ENCODE measurements at places on chromosomes 5 and 9. TPM values are rescaled to one million over a fixed set of nuclear protein-coding genes. Genes with fewer than 3 reads are reported as not detected.
A peak's percentile ranks its signal among the peaks of the same experiment; 100 is the strongest.

DNA sequence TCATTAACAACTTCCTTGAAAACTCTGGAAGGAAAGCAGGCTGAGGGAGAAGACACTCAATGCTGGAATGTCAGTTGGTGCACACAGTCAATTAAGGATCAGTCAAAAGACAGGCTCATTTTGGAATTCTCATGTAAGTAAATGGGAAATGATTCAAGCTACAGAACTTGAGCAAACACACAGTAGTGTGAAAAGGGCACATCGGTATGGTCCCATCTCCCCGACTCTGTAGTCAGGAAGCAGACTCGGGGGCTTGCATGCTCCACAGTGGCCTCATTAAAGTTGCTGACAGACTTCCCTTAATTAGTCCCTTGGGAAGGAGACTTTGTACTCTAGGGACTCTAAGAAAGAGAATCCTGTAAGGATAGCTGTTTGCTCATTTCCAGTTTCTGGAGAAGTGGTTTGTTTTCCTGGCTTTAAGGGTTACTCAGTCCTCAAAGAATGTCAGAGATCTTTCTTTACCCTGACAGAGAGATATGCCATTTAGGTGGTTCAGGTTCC is 339.2 kb downstream of the ADAMTS6 start:
- H3K4me3 ChIP-seq: no peak overlapping the region
- H3K36me3 ChIP-seq: no peaks in the 10 kb centered on the region
- no peak for DNase-seq
- H3K4me1 ChIP-seq: peaks cover 37% of the 10 kb centered on the region

GRCh38 chr9:127012250-127012649 is 97.7 kb downstream of the RALGPS1 start:
- H3K4me1 ChIP-seq: no peaks in the 10 kb centered on the region
- H3K27me3 ChIP-seq: no peaks in the 10 kb centered on the region
- no peak overlapping the region for H3K27ac ChIP-seq
- H3K36me3 ChIP-seq: peaks cover 1% of the 10 kb centered on the region

DNA sequence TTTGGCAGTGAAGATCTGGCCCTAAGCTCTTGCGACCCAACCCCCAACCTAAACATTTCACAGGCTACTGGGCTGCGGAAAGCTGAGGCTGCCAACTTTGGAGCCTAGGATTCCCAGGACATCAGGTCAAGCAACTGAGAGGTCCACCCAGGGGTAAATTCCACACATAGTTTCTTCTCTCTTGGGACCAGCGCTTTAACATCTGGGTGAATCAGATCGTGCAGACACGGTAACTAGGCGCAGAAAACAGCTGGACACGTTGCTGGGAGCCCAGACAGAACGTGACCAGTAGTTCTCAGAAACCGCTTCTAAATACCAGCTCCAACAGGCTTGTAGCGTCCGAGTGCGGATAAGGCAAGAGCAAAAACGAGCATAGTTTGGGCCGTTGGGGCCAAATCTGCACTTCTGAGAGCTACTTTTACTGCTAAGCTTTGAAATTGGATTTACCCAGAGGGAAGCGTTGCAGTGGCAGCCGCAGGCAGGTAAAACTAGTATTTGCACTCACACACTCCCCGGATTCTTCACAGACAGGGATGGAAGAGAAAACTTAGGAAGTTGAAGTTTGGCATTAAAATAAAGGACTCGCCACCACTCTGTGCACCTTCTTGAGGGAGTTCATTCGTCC is 11.8 kb downstream of the ITGA1 start:
- peak; percentile 41 for DNase-seq
- H3K27ac ChIP-seq: peak overlapping the region; percentile 98
- no peaks in the 10 kb centered on the region for H3K27me3 ChIP-seq
- peaks cover 28% of the 10 kb centered on the region for H3K36me3 ChIP-seq

DNA sequence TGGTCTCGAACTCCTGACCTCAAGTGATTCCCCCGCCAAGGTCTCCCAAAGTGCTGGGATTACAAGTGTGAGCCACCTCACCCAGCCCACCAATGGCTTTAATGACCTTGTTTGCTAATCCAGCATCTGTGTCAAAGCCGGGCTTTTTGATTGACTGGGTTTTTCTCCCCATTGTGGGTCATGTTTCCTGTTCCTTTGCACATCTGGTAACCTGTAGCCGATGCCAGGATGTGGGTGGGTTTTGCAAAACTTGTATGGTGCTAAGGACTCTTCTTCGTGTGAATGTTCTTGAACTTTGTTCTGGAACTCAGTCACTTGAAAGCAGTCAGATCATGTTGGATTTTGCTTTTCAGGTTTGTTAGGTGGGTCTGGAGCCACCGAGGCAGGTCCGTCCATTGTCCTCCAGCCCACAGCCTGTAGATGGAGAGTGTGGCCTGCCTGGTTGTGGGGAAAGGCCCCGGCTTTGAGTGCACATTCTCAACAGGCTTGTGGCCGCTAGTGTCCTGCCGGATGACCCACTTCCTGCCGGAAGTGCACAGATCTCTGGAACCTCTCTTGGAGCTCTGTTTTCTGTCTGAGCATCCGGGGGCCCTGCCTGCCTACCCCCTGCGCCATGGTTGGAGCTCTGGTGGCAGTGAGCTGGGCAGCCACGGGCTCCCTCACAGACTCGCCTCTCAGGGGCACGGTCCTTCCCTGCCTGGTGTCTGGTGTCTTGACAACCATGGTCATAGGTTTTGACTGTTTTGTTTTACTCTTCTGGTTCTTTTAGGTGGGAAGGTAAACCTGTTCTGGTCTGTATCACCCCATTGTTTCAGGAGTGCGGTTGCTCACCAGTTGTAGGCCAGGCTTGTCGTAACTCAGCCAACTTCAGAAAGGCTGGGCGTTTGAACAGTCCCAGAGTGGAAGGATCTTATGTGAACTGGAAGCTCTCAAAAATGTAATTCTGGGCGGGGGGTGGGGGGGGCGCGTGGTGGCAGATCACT is 69.6 kb upstream of the CACNA1B start:
- H3K27me3 ChIP-seq: no peaks in the 10 kb centered on the region
- peaks cover 16% of the 10 kb centered on the region for H3K36me3 ChIP-seq
- no peak overlapping the region for H3K4me3 ChIP-seq
- peak; percentile 68 for DNase-seq
- H3K27ac ChIP-seq: no peak overlapping the region

DNA sequence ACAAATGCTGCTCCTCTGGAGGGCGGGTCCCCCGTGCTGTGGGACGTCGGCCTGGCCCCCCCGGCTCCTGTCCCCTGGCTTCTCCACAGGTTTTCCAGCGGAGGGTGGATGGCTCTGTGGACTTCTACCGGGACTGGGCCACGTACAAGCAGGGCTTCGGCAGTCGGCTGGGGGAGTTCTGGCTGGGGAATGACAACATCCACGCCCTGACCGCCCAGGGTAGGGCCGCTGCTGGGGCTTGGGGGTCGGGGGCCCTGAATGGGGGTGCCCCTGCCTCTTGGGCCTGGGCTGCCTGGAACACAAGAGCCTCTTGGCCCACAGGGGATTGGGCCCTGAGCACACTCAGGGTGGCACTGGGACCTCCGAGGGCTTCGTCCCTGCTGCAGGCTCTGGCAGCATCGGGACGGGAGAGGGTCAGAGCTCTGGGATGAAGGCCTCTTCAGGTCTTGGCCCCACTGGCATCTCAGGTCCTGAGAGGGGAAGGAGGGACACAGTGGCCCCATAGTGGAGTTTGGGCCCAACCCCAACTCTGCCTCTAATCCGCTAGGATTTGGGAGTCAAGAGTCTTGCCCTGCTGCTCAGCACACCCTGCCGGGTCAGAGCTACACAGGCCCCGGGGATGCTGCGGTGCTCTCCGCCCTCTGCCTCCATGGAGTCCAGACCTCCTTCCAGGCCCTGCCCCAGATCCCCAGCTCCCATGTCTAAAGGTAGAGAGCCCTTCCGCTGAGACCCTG is 5.2 kb downstream of the FCN2 start:
- no peaks in the 10 kb centered on the region for H3K4me1 ChIP-seq
- peaks cover 24% of the 10 kb centered on the region for H3K27me3 ChIP-seq
- no peaks in the 10 kb centered on the region for H3K36me3 ChIP-seq
- DNase-seq: peak; percentile 70
- H3K4me3 ChIP-seq: no peak overlapping the region

- no peak overlapping the region for H3K27ac ChIP-seq
- peaks cover 10% of the 10 kb centered on the region for H3K36me3 ChIP-seq
- no peak overlapping the region for H3K4me3 ChIP-seq
- no peaks in the 10 kb centered on the region for H3K4me1 ChIP-seq
- no peaks in the 10 kb centered on the region for H3K27me3 ChIP-seq
- DNase-seq: no peak
Measured at GRCh38 chr5:92419261-92419660, 1036.1 kb upstream of the ARRDC3 start.

DNA sequence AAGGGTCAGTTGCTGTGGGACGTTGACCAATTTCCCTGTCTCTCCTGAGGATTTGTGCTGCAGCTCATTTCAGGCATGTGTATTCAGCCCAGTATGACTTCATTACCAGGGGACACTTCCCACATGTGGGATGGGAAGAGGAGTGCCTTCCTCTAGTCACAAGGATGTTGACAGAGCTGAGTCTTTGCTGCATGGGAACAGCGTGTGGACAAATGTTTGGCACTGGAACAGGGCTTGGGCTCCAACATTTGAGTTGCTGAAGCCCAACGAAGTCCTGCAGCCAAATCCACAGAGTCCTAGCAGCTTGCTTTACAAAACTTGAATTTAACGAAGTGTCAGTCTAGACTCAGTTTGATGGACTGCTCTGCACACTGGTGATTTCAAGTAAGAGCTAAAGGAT is 283.2 kb downstream of the SH3GL2 start:
- no peaks in the 10 kb centered on the region for H3K4me1 ChIP-seq
- no peak for DNase-seq
- H3K4me3 ChIP-seq: no peak overlapping the region
- no peak overlapping the region for H3K27ac ChIP-seq

- H3K36me3 ChIP-seq: peaks cover 2% of the 10 kb centered on the region
- DNase-seq: no peak
- no peaks in the 10 kb centered on the region for H3K27me3 ChIP-seq
- peak overlapping the region; percentile 96 for H3K27ac ChIP-seq
Measured at GRCh38 chr9:71909887-71910649, 925 bp downstream of the ABHD17B start.

GRCh38 chr5:61053937-61054336 is 108.3 kb downstream of the SMIM15 start:
- H3K4me1 ChIP-seq: peaks cover 24% of the 10 kb centered on the region
- H3K27ac ChIP-seq: no peak overlapping the region
- no peak for DNase-seq
- no peak overlapping the region for H3K4me3 ChIP-seq
- H3K27me3 ChIP-seq: no peaks in the 10 kb centered on the region
- no peaks in the 10 kb centered on the region for H3K36me3 ChIP-seq

GRCh38 chr5:168171901-168172759 is 119.3 kb upstream of the WWC1 start:
- no peaks in the 10 kb centered on the region for H3K36me3 ChIP-seq
- DNase-seq: no peak
- H3K4me1 ChIP-seq: peaks cover 3% of the 10 kb centered on the region
- peaks cover 4% of the 10 kb centered on the region for H3K27me3 ChIP-seq
- H3K4me3 ChIP-seq: no peak overlapping the region
- no peak overlapping the region for H3K27ac ChIP-seq

GRCh38 chr9:32991897-32992594 is 9.4 kb downstream of the APTX start:
- H3K4me3 ChIP-seq: no peak overlapping the region
- DNase-seq: no peak
- H3K27me3 ChIP-seq: no peaks in the 10 kb centered on the region
- H3K27ac ChIP-seq: no peak overlapping the region
- H3K4me1 ChIP-seq: peaks cover 7% of the 10 kb centered on the region
- H3K36me3 ChIP-seq: peaks cover 27% of the 10 kb centered on the region

- H3K4me3 ChIP-seq: no peak overlapping the region
- no peaks in the 10 kb centered on the region for H3K27me3 ChIP-seq
- peaks cover 36% of the 10 kb centered on the region for H3K36me3 ChIP-seq
- H3K27ac ChIP-seq: peak overlapping the region; percentile 70
- no peak for DNase-seq
Measured at GRCh38 chr9:124354346-124355038, 60.8 kb downstream of the PSMB7 start.

- H3K4me1 ChIP-seq: no peaks in the 10 kb centered on the region
- H3K27ac ChIP-seq: no peak overlapping the region
- H3K4me3 ChIP-seq: no peak overlapping the region
- DNase-seq: no peak
Measured at GRCh38 chr5:1050423-1051365, 42.1 kb downstream of the NKD2 start.

GRCh38 chr5:40514976-40515375 is 164.7 kb upstream of the PTGER4 start:
- no peaks in the 10 kb centered on the region for H3K4me1 ChIP-seq
- no peak overlapping the region for H3K27ac ChIP-seq
- DNase-seq: no peak
- no peak overlapping the region for H3K4me3 ChIP-seq

DNA sequence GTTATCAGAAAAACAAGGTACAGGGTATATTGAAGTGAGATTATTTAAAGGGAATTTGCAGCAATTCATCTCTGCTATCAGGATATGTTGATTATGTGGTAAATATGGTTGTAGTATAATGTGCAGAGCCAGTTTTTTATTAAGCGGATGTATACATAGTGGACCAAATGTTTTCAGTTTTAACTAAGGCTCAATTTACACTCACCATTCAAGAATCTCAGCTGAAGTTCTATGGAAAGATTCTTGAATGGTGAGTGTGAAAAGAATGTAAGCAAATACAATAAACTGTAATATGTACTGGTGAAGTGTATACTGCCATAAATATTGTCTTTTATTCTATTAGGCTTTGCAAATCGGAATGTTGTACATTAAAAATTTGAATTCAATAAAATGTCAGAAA is 895.9 kb upstream of the CDH10 start:
- H3K27ac ChIP-seq: no peak overlapping the region
- H3K4me1 ChIP-seq: peaks cover 2% of the 10 kb centered on the region
- no peaks in the 10 kb centered on the region for H3K27me3 ChIP-seq
- no peak overlapping the region for H3K4me3 ChIP-seq
- no peaks in the 10 kb centered on the region for H3K36me3 ChIP-seq
- no peak for DNase-seq

DNA sequence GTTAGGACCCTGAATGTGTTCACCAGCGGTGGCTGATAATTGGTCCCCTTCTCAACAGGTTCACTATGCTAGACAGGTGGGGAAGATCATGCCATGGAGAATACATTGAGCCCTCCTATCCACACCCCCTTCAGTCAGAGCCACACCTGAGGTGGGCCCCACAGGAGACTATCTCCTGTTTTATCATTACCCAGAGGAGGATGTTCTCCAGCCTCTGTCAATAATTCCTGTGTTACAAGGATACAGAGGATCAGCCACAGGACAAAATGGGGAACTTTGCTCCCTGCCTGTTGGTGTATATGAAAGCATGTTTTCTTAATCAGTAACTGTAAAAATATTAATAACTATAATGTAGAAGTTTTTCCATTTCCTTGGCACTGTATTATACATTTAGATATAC is 25.9 kb downstream of the RAD1 start:
- H3K4me3 ChIP-seq: no peak overlapping the region
- no peak overlapping the region for H3K27ac ChIP-seq
- DNase-seq: no peak
- no peaks in the 10 kb centered on the region for H3K36me3 ChIP-seq
- H3K4me1 ChIP-seq: peaks cover 14% of the 10 kb centered on the region

Gene AGXT2
- not detected for total RNA-seq

Gene CDKN2B
- total RNA-seq: 247 TPM

Gene TRIO
- 217 TPM for total RNA-seq

Gene PRDM9
- not detected for total RNA-seq

Gene CORO2A
- 10.1 TPM for total RNA-seq

Gene SETX
- total RNA-seq: 44.7 TPM

Gene TNFSF8
- not detected for total RNA-seq
